ENCODE measurements at places on chromosomes 5 and 9.

DNA sequence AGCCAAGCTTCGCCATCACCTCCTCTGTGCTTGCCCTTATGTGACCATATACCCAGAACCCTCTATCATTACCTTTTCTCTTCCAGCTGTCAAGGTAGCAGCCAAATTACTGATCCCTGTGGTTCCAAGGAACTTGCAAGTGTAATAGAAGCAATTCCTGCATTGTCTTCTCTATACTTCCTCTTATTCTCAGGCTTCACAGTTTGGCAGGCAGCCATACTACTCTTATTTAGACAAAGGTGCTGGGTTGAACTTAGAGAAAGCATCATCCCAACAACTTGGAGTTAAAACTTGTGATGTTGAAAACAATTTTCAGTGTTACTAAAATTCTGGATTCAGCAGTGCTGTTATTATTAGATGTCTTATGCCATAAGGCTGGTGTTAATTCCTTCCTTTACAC is 93.2 kb downstream of the NLN start:
- DNase-seq: no peak

- no peak for DNase-seq
Observed at GRCh38 chr5:91556-92263, at the start of gene PLEKHG4B. Gene PLEKHG4B, plus strand, starts transcription at chr5:92168. Its CDS starts 64 bp downstream, at chr5:92232.

DNA sequence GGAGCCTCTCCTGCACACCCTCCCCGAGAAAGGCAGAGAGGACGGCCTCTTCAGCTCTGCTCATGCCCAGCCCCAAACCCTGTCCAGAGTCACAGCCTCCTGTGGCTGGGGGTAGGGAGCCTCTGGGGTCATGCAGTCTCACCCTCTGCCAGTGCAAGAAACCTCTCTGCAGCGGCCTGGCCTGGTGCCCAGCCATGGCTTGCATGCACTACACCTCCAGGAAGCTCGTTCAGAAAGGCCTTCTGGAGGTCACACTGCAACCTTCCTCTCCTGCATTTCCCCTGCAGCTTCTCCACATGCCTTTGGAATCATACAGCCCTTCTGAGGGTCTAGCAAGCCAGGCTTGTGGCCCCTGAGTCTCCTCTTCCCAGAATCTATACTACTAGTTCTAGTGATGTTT is 17.9 kb downstream of the CSF1R start:
- no peak for DNase-seq

- no peak for DNase-seq
Observed at GRCh38 chr5:82673057-82673809, 395.1 kb upstream of the RPS23 start.

DNA sequence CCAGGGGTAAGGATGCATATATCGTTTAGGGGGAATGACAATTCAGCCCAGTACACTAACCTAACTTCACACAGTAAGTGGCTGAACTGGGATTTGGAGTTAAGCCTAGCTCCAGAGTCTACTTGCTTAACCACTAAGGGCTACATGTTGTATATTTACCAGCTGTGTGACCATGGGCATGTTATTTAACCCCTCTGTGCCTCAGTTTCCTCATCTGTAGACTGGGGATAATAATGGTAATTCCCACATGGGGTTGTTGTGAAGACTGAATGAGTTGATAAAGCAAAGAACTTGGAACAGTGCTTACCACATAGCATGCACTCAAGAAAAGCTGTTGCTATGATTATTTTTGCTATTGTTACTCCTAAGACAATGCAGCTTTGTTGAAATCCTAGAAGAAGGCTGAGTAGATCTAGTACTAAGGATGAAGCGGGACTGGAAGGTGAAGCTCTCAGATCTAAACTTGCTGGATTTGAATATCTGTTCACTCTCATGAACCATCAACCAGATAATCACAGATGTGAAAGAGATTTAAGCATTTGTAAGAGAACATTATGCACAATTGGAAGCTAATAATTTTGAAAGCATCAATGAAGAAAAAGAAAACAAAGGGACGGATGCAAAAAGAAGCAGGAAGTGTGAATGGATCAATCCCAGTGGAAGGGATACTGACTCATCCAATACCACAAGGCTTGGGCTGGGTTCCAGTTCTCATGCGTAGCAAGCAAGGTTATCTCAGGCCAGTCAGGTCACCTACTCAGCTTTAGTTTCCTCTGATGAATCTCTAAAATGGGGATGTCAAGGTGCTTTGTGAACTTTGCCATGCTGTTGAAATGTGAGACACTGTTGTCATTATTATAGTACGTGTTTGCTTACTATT is 78.5 kb upstream of the TBC1D2 start:
- DNase-seq: no peak

GRCh38 chr9:23837038-23837437 is 11.0 kb upstream of the ELAVL2 start:
- no peak for DNase-seq

GRCh38 chr9:109355564-109356297 is 34.9 kb upstream of the EPB41L4B start:
- no peak for DNase-seq

DNA sequence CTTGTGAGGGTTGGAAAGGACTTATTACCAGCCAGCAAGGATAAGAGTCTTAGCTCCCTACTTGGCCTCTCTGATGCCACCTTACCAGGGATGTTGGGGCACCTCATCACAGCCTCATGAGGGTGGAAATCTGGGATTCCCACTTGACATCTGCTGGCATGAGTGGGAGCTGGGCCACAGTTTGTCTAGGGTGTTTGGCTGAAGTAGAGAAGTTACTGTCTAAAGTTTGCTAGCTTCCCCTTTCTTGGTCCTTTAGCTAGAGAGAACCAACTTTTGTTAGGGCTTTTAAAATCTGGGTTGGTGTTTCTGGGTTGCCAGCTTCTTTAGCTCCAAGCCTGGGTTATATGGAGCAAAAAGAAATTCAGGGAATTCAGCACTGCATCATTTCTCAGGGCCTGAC is 57.5 kb upstream of the GNA14 start:
- DNase-seq: no peak

- no peak for DNase-seq
Observed at GRCh38 chr5:14734396-14734795, 69.9 kb downstream of the OTULIN start.

GRCh38 chr5:83322273-83322924 is 149.1 kb upstream of the VCAN start:
- DNase-seq: no peak

DNA sequence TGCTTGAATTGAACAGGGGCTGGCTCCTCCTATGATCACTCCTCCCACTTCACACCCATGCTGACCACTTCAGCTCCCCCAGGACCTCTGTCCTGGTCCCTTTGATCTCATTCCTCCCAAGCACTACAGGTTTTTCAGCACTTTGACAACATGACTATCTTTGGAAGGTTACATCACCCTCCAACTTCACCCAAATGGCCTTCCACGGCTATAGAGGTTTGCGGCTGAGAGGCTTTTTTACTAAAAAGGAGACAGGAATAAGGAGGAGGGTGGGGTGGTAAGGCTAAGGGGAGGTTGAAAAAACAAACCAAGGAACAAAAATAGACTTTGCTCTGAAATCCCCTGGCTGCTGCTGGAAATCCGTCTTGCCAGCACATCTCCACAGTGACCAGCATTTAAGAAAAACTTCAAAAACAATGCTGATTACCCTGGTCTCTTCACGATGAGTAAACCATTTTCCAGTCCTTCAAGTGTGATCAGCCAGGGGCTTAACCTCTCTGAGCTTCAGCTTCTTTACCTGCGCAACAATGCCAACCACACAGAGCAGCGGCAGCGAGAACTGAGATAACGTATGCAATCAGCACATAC is 102.7 kb downstream of the DPYSL3 start:
- DNase-seq: peak; percentile 82

DNA sequence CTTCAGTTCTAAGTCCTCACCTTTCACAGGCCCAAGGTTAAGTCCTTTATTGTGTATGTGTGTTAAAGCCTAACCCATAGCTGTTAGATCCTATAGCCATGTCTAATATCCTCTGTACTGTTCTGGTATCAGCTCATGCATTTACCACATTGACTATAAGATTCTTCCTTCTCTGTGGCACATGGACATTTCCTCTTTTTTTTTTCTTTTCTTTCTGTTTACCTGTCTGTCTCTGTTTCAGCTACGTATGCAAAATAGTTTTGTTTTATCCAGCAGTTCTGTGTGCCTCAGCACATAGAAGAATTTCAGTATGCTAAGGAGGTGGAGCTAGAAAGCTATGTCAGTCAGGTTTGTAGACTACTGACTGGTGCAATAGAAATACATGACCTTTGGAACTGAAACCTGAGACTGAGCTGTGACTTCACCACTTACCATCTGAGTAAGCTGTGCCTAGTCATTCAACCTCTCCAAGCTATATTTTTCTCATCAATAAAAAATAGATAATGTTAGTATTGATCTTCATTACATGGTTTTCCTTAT is 155.6 kb upstream of the VLDLR start:
- no peak for DNase-seq

DNA sequence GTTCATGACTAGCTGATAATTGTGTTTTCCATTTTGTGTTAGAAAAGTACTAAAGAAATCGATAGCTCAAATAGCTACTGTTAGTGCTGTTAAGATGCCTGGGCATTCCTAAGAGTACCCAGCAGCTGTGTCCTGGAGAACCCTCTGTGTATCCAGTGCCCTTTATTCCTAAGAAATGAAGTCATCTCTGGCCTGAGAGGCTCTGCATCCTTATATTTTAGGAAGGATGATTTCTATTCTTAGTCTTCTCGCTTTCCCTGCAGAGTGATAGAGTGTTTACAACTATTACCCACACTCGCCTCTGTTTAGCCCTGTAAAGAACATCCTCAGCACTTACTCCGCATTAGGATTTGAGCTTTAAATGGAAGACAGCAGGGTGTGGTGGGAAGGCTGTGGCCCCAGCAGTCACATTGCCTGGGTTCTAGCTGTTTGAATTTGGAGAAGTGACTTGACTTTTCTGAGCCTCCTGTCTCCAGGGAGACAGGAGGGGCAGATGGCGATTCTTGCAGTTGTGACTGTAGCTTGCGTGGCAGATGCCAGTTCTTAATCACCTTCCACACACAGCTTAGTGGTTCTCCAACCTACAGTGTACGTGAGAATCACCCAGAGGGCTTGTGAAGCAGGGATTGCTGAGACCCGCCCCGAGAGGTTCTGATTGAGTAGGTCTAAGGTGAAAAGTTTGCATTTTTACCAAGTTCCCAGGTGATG is 177.2 kb upstream of the PITX1 start:
- no peak for DNase-seq

DNA sequence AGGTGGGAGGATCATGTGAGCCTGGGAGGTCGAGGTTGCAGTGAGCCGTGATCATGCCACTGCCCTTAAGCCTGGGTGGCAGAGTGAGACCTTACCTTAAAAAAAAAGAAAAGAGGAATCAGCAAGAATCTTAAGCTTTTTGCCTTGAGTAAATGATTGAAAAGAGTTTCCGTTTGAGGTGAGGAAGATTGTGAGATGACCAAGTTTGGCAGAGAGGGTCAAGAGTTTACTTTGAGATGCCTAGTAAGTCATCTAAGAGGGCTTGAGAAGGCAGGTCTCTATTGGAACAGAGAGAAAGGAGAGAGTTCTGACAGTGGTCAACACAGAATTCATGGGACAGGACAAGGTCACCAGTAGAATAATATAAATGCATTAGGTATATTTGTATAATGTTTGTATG is 572.1 kb downstream of the TLE4 start:
- DNase-seq: no peak

- no peak for DNase-seq
Observed at GRCh38 chr5:171589461-171589860, 170.0 kb downstream of the FGF18 start.

GRCh38 chr5:53681079-53681478 is 120.6 kb downstream of the NDUFS4 start:
- DNase-seq: no peak

- DNase-seq: peak; percentile 74
Observed at GRCh38 chr9:128689293-128689774, 312 bp downstream of the SET start.

GRCh38 chr9:123251324-123251723 is 17.1 kb downstream of the STRBP start:
- no peak for DNase-seq

DNA sequence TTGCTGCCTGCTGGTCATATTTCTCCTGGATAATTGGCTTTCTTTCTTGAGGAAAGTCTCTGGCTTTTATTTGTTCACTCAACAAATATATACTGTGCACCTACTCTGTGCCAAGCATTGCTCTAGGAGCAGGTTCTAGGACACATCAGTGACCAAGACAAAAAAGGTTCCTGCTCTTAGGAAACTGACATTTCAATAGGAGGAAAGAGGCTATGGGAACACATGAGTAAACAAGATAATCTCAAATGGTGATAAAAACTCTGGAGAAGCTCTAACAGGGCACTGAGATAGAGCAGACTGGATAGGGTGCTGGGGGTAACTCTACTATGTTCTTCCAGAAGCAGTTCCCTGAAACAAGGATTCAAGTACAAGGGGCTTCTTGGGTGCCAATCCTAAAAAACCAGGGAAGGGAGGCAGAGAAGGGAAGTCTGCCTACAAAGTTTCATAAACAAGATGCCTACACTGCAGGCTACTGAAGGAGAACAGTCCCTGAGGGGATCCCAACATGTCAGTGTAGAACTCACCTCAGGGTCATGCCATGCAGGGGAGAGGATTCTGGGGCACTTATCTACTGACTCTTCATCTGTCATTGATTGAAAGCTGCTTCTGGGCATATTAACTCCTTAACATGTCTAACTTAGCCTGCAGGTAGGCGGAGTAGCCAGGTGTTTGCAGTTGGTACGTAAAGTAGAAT is 181.3 kb downstream of the GRIA1 start:
- DNase-seq: no peak

DNA sequence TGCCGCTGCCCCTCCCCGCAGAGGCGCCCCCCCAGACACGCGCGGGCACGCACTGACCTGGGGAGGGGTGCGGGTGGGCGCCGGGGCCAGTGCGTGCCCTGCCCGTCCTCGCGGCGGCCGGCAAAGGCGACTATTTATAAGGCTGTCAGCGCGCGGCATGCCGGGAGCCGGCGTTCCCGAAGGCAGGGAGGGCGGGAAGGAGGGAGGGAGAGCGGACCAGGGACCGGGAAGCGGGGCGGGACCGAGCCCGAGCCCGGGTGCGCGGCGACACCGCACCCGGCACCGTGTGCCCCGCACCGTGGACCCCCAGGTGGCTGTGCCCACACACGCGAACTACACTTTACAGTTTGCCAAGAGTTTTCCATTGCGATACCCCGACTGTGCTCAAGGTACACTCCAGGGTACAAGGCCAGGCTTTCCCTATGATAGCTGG is at the start of gene AK1:
Gene AK1, minus strand, starts transcription at position 110 of the 433 bp plus-strand sequence. CDS start 3,058 bp downstream, outside the sequence.
- DNase-seq: peak; percentile 89

DNA sequence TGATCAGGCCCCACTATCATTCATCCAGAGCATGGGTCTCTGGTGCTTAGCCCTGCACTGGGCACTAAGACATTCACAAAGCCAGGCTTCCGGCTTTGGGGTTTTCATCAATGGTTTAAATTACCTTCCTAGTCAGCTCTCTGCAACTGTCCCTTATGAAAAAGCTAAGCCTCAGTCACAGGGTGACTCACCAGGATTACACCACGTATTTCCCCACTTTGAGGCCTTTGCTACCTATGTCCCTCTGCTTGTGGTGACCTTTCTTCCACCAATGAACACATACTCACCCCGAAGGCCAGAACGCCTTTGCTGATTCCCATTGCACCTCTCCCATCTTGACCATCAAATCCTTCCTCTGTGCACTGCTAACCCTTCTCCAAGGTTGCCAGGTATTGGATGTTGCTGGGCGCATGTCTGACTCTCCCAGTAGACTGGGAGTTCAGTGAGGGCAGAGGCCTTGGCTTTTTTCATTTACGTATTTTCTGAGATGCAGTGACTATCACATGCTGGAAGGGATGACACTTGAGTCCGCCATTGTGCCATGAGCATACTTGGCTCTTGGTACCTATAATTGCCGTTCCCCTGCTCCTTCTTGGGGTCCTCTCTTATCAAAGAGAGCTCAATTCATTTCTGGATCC is 58.7 kb upstream of the TNFSF8 start:
- DNase-seq: no peak

- no peak for DNase-seq
Observed at GRCh38 chr9:130128251-130128650, 44.0 kb upstream of the NCS1 start.

GRCh38 chr9:75235632-75236031 is 147.3 kb downstream of the OSTF1 start:
- no peak for DNase-seq
